Breast epithelium (tissue), 4 donors: ENCODE measurements at places on chromosomes 3 and 15. TPM values are rescaled to one million over a fixed set of nuclear protein-coding genes. Genes with fewer than 3 reads are reported as not detected.

FBXL2 gene
- total RNA-seq = 24.9 TPM

IL17RD gene
- total RNA-seq = 31.8 TPM

TGM5 gene
- 1.6 TPM for total RNA-seq

PPM1L gene
- 24.6 TPM for total RNA-seq

COL6A6 gene
- total RNA-seq = 0.98 TPM

THPO gene
- 0.73 TPM for total RNA-seq

DUOXA1 gene
- total RNA-seq = 1.0 TPM

LRTM1 gene
- total RNA-seq = not detected

PYDC2 gene
- not detected for total RNA-seq

AKAP13 gene
- 331 TPM for total RNA-seq

PPP1R14D gene
- 4.9 TPM for total RNA-seq

APBA2 gene
- total RNA-seq = 6.9 TPM

GHSR gene
- total RNA-seq = not detected

CIP2A gene
- 3.5 TPM for total RNA-seq

CCRL2 gene
- 3.8 TPM for total RNA-seq

TM4SF1 gene
- 290 TPM for total RNA-seq

MTHFS gene
- 30.2 TPM for total RNA-seq

RETNLB gene
- not detected for total RNA-seq

GRM2 gene
- not detected for total RNA-seq

GP5 gene
- total RNA-seq = not detected

FGF12 gene
- 0.66 TPM for total RNA-seq

GHRL gene
- 1.0 TPM for total RNA-seq

BOC gene
- total RNA-seq = 48.8 TPM

SLC51B gene
- not detected for total RNA-seq

ETV5 gene
- total RNA-seq = 9.1 TPM

AADACL2 gene
- not detected for total RNA-seq

COLQ gene
- total RNA-seq = 1.9 TPM

CHRNB4 gene
- total RNA-seq = not detected

SLC6A6 gene
- 22.1 TPM for total RNA-seq

SHQ1 gene
- 17.4 TPM for total RNA-seq

AHSG gene
- not detected for total RNA-seq

NMNAT3 gene
- total RNA-seq = 6.6 TPM

TMC3 gene
- total RNA-seq = 1.6 TPM

TMEM212 gene
- total RNA-seq = 1.3 TPM

PLSCR5 gene
- total RNA-seq = not detected

CMTM7 gene
- total RNA-seq = 16.8 TPM

DPPA2 gene
- total RNA-seq = not detected

PCLAF gene
- total RNA-seq = 0.59 TPM

RBPMS2 gene
- total RNA-seq = not detected

TP63 gene
- 47.7 TPM for total RNA-seq

ZBTB47 gene
- 18.0 TPM for total RNA-seq

PDCD7 gene
- total RNA-seq = 26.7 TPM

SV2B gene
- total RNA-seq = 2.2 TPM

MKRN3 gene
- total RNA-seq = 0.98 TPM

NLGN1 gene
- 4.4 TPM for total RNA-seq
